ENCODE measurements at places on chromosomes 12 and 14. TPM values are rescaled to one million over a fixed set of nuclear protein-coding genes. Genes with fewer than 3 reads are reported as not detected.

The RNASE8 gene
- not detected for polyA plus RNA-seq

The RNASE4 gene
- polyA plus RNA-seq, result not detected

The FAIM2 gene
- 4.0 TPM for polyA plus RNA-seq

The CD163 gene
- polyA plus RNA-seq, result not detected

The KLRC2 gene
- 3.7 TPM for polyA plus RNA-seq

The MYO1H gene
- 9.2 TPM for polyA plus RNA-seq

The GLT1D1 gene
- 3.9 TPM for polyA plus RNA-seq

The ACSS3 gene
- polyA plus RNA-seq, result 0.52 TPM

The TAS2R13 gene
- polyA plus RNA-seq, result 0.52 TPM

The PRB2 gene
- polyA plus RNA-seq, result not detected

Measured in neural cell (in vitro differentiated cells).